ENCODE measurements at places on chromosomes 4 and X.

- no peak for DNase-seq
These were observed 10.9 kb downstream of the SMARCA1 start for GRCh38 chrX:129512409-129512808.

DNA sequence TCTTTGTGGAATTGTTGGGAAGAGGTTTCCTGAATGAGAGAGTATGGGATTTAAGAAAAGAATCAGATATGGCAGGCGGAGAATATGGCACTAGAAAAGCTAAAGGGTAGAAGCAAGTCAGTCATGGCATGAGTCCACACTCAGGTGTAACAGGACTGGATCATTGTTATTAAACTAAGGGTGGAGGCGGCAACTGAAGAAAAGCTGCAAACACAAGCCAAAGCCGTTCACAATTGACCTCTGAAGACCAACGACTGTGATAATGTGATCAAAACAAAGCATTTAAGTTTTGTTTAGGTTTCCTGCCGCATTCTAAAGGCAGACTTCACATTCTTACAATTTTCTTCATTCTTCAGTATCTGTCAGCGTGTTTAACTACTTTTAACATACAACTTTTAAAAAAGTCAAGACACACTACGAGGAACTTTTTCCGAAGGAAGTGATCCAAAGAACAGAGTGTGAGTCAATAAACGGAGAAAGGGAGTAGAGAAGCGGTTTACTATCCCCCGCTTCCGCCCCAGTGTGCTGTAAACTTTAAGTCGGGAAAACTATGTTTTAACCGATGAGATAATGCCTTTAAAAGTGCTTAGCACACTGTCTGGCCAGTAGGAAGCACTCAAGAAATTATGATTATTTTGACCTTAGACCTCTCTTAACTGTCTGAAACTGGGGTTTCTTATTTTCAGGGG is 909 bp upstream of the SLAIN2 start:
- no peak for DNase-seq

DNA sequence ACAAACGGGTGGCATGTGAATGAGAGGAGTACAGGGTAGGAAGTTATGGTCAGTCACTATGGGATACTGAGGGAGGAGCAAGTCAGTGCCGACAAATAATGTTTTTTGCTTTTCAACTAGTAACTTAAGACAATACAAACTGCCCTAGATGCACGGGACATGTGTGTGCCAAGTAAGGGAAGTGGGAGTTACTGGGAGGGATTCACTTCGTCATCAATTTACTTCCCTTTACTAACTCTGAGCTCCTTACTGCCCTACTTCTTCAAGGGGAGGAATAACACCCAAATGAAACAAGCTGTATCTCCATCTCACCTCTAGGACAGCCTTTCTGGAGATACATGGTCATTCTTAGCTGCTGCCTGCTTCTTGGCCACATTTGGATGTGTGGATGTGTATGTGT is 97.7 kb downstream of the DGKK start:
- DNase-seq: no peak

GRCh38 chr4:55017406-55017805 is 108.0 kb downstream of the KDR start:
- no peak for DNase-seq

Data from SW 1271 (cell line).